Spinal cord (tissue), 10 donors: ENCODE measurements at places on chromosomes 16 and 17.

GRCh38 chr17:8019166-8019565 is 16.8 kb downstream of the GUCY2D start:
- peaks cover 30% of the 10 kb centered on the region for H3K4me1 ChIP-seq
- no peaks in the 10 kb centered on the region for H3K36me3 ChIP-seq
- peaks cover 25% of the 10 kb centered on the region for H3K27me3 ChIP-seq
- DNase-seq = no peak
- no peak overlapping the region for H3K27ac ChIP-seq

GRCh38 chr16:2523801-2524231 is 3.6 kb downstream of the AMDHD2 start:
- H3K27ac ChIP-seq = no peak overlapping the region
- H3K4me3 ChIP-seq = no peak overlapping the region
- peaks cover 83% of the 10 kb centered on the region for H3K36me3 ChIP-seq
- H3K4me1 ChIP-seq = peaks cover 21% of the 10 kb centered on the region
- no peak for DNase-seq

- no peaks in the 10 kb centered on the region for H3K4me1 ChIP-seq
- H3K27ac ChIP-seq = no peak overlapping the region
- DNase-seq = no peak
- no peaks in the 10 kb centered on the region for H3K27me3 ChIP-seq
Observed at GRCh38 chr16:14658063-14658462, 25.3 kb downstream of the BFAR start.

- H3K4me3 ChIP-seq = no peak overlapping the region
- H3K27me3 ChIP-seq = peaks cover 13% of the 10 kb centered on the region
- DNase-seq = no peak
- H3K27ac ChIP-seq = no peak overlapping the region
- H3K36me3 ChIP-seq = peaks cover 15% of the 10 kb centered on the region
Observed at GRCh38 chr17:74968361-74968780, 4.2 kb downstream of the HID1 start.

DNA sequence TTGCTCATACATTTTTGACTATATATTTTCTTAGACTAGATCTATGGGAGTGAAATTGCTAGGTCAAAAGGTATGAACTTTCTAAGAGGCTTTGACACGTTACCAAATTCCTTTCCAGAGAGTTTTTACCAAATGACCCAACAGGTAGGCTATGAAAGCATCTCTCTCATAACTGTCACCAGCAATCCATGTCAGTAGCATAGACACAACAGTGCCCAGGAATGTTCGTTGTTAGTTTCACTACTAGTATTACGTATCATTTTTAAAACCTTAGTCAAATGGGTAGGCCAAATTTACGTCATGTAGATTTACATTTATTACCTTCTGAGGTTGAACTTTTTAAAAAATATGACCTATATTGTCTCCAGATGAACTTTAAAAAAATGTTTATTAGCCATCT is 66.8 kb downstream of the MARCHF10 start:
- H3K4me1 ChIP-seq = peaks cover 5% of the 10 kb centered on the region
- H3K27ac ChIP-seq = no peak overlapping the region
- DNase-seq = no peak
- no peak overlapping the region for H3K4me3 ChIP-seq
- no peaks in the 10 kb centered on the region for H3K36me3 ChIP-seq
- no peaks in the 10 kb centered on the region for H3K27me3 ChIP-seq

DNA sequence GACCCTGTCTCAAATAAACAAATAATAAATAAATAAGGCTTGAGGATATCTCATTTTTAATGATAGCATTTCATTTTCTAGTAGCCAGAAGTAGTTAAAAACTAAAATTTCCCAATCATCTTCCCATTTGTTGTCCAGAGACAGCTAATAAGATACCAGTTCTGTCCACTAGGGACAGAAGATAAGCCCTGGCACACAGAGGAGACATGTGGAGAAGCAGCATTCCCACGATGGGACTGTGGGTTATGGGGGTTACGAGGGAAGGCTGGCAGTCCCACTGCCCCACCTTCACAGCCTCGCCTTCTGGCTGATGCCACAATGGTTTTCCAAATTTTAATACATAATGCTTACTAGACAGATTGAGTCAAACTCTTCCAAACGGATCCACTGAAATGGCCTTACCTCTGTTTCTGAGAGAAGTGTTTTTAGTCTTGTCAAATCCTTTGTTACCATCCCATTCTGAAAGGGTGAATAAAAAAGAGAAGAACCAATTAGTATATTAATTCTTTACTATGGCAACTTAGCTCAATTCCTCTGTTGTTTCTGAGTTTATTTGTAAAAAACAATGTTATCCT is 44.2 kb downstream of the HELZ start:
- H3K27me3 ChIP-seq = no peaks in the 10 kb centered on the region
- no peak overlapping the region for H3K4me3 ChIP-seq
- H3K27ac ChIP-seq = no peak overlapping the region
- H3K4me1 ChIP-seq = no peaks in the 10 kb centered on the region
- DNase-seq = no peak
- peaks cover 18% of the 10 kb centered on the region for H3K36me3 ChIP-seq

DNA sequence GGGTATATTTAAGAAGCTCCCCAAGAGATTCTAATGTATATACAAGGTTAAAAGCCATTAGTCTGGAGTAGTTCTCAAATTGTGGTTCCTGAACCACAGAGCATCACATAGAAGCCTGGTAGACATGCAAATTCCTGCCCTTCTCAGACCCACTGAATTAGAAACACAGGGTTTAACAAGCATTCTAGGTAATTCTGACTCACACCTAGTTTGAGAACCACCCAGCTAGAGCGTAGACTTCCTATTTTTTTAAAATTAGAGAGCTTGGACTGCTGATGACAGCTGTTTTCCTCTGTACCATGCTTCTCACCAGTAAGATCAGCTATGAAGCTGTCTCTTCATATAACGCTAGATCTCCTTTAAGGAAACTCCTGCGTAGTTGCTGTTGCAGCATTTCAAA is 50.6 kb downstream of the HS3ST3B1 start:
- no peaks in the 10 kb centered on the region for H3K4me1 ChIP-seq
- no peak overlapping the region for H3K4me3 ChIP-seq
- no peaks in the 10 kb centered on the region for H3K27me3 ChIP-seq
- no peak for DNase-seq

DNA sequence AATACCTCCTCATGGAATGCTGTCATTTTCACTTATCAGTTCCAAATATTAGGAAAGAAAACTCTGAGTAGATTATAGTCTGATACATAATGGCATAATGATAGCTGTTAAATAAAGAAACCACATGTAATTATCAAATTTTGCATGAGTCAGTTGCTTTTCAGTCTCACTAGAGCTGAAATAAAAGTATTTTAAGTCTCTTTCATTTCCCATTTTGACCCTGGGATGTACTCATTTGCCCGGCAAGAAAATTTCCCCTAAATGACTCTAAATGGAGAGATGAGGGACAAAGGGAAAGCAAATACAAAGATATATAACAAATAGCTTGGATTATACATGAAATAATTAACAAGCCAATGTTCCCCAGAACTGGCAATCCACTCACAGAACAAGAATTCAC is 47.9 kb upstream of the CPHXL start:
- no peak for DNase-seq
- no peaks in the 10 kb centered on the region for H3K4me1 ChIP-seq
- H3K36me3 ChIP-seq = no peaks in the 10 kb centered on the region
- no peaks in the 10 kb centered on the region for H3K27me3 ChIP-seq
- no peak overlapping the region for H3K27ac ChIP-seq
- no peak overlapping the region for H3K4me3 ChIP-seq
